ENCODE measurements at places on chromosomes 12 and 14.

DNA sequence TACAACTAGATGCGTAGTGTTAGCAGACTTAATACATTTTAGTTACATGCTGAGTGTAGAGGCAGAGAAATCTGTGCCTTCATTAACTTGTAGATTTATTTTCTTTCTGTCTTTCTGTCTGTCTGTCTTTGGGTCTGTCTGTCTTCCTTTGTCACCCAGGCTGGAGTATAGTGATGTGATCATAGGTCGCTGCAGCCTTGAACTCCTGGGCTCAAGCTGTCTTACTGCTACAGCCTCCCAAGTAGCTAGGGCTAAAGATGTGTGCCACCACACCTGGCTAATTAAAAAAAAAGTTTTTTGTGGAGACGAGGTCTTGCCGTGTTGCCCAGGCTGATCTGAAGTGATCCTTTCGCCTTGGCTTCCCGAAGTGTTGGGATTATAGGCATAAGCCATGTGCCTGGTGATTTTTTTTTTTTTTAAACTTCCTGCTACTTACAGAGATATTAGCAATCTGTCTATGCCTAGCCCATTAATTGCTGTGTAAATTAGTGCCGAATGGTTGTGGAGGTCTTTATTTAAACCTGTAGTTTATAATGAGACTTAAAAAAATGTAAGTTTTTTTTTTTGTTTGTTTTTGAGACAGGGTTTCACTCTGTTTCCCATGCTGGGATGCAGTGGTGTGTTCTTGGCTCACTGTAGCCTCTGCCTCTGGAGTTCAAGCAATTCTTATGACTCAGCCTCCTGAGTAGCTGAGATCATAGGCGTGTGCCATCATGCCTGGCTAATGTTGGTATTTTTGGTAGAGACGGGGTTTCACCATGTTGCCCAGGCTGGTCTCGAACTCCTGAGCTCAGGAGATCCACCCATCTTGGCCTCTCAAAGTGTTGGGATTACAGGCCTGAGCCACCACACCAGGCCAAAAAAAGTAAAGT, 22.8 kb downstream of the ERC1 start:
- no peak for DNase-seq

DNA sequence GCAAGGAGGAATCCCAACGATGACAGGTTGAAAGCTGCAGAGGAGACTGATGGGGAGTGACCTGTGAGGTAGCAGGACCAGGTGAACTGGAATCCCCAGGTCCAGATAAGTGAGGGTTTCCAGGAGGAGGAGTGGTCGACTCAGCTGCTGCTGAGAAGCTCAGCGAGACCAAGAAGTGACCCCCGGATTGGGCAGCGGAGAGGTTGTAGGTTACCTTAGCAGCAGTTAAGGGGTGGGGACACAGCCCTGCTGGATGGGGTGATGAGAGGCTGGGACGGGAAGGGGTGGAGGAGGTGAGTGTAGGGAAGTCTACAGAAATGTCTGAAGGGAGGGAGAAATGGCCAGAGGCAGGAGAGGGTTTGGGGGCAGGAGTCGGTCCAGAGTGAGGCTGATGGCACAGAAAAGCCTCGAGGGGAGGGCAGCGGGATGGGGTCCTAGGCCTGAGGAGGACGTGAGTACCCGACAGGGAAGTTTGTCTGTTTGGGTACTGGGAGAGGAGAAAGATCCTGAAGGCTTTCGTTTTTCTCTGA, 2.6 kb upstream of the RCOR1 start:
- no peak for DNase-seq

GRCh38 chr14:32940066-32940651, 1.5 kb downstream of the NPAS3 start:
- DNase-seq, result no peak

- DNase-seq, result no peak
Measured at GRCh38 chr12:28390761-28391385, 200.6 kb downstream of the CCDC91 start.

DNA sequence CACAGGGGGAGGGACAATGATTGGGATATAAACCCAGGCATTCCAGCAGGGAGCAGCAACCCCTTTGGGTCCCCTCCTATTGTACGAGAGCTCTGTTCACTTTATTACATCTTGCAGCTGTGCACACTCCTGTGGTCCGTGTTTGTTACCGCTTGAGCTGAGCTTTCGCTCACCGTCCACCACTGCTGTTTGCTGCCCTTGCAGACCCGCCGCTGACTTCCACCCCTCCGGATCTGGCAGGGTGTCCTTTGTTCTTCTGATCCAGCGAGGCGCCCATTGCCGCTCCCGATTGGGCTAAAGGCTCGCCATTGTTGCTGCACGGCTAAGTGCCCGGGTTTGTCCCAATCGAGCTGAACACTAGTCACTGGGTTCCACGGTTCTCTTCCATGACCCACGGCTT, 64.1 kb downstream of the E2F7 start:
- DNase-seq, result no peak
